Activated T-cell treated with anti-CD3 and anti-CD28 coated beads, Interleukin-2, amount 50 U/mL, for 72 hours (primary cell): ENCODE measurements at places on chromosomes 6 and 20.

DNA sequence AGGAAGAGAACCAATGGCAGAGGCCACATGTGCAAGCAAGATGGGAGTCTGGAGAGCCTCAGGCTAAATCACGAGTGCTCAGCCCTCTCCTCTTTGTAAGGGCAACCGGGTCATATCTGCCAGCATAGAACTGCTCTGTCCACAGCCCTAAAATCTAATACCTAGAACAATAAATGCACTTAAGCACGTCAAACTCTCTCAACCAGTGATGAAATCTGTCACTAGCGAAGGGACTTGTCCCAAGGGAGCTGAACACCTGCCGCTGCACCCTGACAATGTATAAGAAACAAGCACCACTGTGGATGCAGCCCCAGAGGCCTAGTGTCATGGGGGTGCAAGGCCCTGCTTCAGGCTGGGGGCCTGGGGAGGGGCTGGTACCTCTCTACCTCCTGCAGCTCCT lies 82.5 kb downstream of the PRL start:
- H3K27me3 ChIP-seq, result no peaks in the 10 kb centered on the region
- H3K4me3 ChIP-seq, result no peak overlapping the region
- no peak for DNase-seq
- no peak overlapping the region for H3K27ac ChIP-seq
- no peaks in the 10 kb centered on the region for H3K4me1 ChIP-seq
- H3K36me3 ChIP-seq, result no peaks in the 10 kb centered on the region

GRCh38 chr6:139392794-139393193 lies 18.3 kb upstream of the CITED2 start:
- DNase-seq, result no peak
- no peak overlapping the region for H3K4me3 ChIP-seq
- no peak overlapping the region for H3K27ac ChIP-seq
- no peaks in the 10 kb centered on the region for H3K36me3 ChIP-seq

GRCh38 chr6:157143890-157144798 lies 179.2 kb downstream of the TMEM242 start:
- H3K36me3 ChIP-seq, result peaks cover 5% of the 10 kb centered on the region
- H3K27ac ChIP-seq, result no peak overlapping the region
- DNase-seq, result no peak
- H3K4me3 ChIP-seq, result no peak overlapping the region

GRCh38 chr6:34074064-34074742 lies 71.7 kb downstream of the GRM4 start:
- no peaks in the 10 kb centered on the region for H3K27me3 ChIP-seq
- no peaks in the 10 kb centered on the region for H3K36me3 ChIP-seq
- no peak for DNase-seq

- H3K27me3 ChIP-seq, result no peaks in the 10 kb centered on the region
- H3K27ac ChIP-seq, result no peak overlapping the region
These were observed 178.9 kb upstream of the MYLIP start for GRCh38 chr6:15949982-15950381.

- no peaks in the 10 kb centered on the region for H3K4me1 ChIP-seq
- no peak overlapping the region for H3K4me3 ChIP-seq
- H3K27ac ChIP-seq, result no peak overlapping the region
These were observed 51.3 kb downstream of the VEGFA start for GRCh38 chr6:43821101-43821886.

- peaks cover 9% of the 10 kb centered on the region for H3K36me3 ChIP-seq
- peak; percentile 87 for DNase-seq
- peaks cover 64% of the 10 kb centered on the region for H3K4me1 ChIP-seq
- peak within 1 kb of the TSS; percentile 97 for H3K4me3 ChIP-seq
These were observed at the start of gene MTHFD1L for GRCh38 chr6:150865406-150866146. Gene MTHFD1L, plus strand, starts transcription at chr6:150865702. Its CDS starts 121 bp downstream, at chr6:150865823.
